Melanocyte of skin (primary cell): ENCODE measurements at places on chromosomes 2 and 18. TPM values are rescaled to one million over a fixed set of nuclear protein-coding genes. Genes with fewer than 3 reads are reported as not detected.

Gene NPC1
- 84.7 and 107 TPM in 2 replicates for total RNA-seq

Gene CTAGE1
- not detected in 2 replicates for total RNA-seq

Gene APLF
- total RNA-seq = 3.0 and 5.4 TPM in 2 replicates

Gene LGALSL
- total RNA-seq = 4.8 and 8.0 TPM in 2 replicates

Gene IL1RL1
- under 0.01 TPM in 1 of 2 replicates, not detected in the other for total RNA-seq

Gene IL36RN
- total RNA-seq = not detected in 2 replicates

Gene RAD51AP2
- not detected in 2 replicates for total RNA-seq

Gene TMEM163
- not detected in 2 replicates for total RNA-seq

Gene DGKD
- total RNA-seq = 5.5 and 10.9 TPM in 2 replicates

Gene TSGA10
- 6.2 and 8.7 TPM in 2 replicates for total RNA-seq

Gene TTC21B
- 45.3 and 56.6 TPM in 2 replicates for total RNA-seq

Gene PEX13
- 16.0 and 21.7 TPM in 2 replicates for total RNA-seq

Gene PDIA6
- total RNA-seq = 300 and 324 TPM in 2 replicates

Gene D2HGDH
- 10.0 and 13.1 TPM in 2 replicates for total RNA-seq

Gene TEX44
- not detected in 2 replicates for total RNA-seq

Gene CNDP1
- not detected in 2 replicates for total RNA-seq

Gene PTPN4
- total RNA-seq = 22.6 and 25.3 TPM in 2 replicates

Gene CAVIN2
- not detected in 2 replicates for total RNA-seq

Gene TRABD2A
- 2.4 and 3.6 TPM in 2 replicates for total RNA-seq
